ENCODE measurements at places on chromosomes 2 and 18. TPM values are rescaled to one million over a fixed set of nuclear protein-coding genes. Genes with fewer than 3 reads are reported as not detected.

GRCh38 chr2:74238879-74239278, 40.5 kb downstream of the MTHFD2 start:
- peak; percentile 2 for DNase-seq

- DNase-seq: no peak
Measured at GRCh38 chr2:62611854-62612253, 93.7 kb upstream of the EHBP1 start.

The FAM161A gene
- total RNA-seq: 4.1 TPM

The SPATA3 gene
- total RNA-seq: not detected

The MYOM1 gene
- 21.0 TPM for total RNA-seq

The NOL4 gene
- 0.68 TPM for total RNA-seq
